Hippocampal formation (tissue), 2 donors: ENCODE measurements at places on chromosomes 12 and 14.

DNA sequence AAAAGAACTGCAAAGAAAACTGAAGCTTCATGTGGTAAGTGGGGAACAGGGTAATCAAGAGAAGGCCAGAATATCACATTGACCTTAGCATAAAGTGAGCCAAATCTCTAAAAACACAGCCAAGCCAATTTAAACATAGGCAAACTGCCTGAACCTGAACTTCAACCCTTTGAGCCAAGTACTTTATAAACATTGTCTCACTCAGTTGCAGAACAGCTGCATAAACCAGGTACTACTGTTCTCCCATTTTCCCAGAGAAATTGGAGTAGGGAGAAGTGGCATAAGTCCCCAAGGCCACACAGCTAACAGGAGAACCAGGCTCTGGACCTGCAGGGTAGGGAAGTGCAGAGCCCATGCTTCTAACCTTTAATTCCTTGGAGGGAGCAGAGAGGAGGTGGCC, 30.4 kb upstream of the FKBP4 start:
- no peak for DNase-seq

- no peak for DNase-seq
Observed at GRCh38 chr12:66453120-66453519, 150.8 kb downstream of the HELB start.

- DNase-seq = no peak
Observed at GRCh38 chr12:50695961-50696360, 67.9 kb upstream of the ATF1 start.

GRCh38 chr12:71166862-71167496, 9.2 kb upstream of the TSPAN8 start:
- DNase-seq = no peak

DNA sequence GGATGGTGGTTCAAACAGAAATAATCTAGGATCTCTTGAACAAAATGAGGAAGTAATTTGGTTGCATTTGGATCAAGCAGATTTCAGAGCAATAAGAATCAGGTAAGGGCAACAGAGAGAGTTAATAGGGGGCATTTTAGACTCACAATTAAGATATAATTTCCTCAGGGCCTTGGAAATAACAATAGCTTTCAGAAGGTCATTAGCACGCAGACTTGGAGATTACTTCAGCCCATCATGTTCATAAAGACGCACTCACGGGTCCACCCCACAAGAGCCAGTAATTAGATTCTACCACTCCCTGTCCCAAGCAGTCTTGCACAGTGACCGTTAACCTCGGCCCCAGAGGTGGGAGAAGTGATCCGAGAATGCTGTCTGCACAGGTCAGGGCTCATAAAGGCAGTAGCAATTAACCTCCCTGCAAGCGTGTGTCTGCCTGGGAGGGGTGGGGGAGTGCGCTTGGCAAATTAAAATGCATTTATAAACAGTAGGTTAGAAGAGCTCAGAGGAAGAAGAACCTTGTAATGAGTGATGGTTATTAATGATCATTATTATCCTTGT, 125.7 kb upstream of the CCDC196 start:
- DNase-seq = no peak

GRCh38 chr14:83969998-83970397, 1559.9 kb upstream of the FLRT2 start:
- DNase-seq = no peak

GRCh38 chr14:23601845-23602180, 23.2 kb upstream of the JPH4 start:
- no peak for DNase-seq

GRCh38 chr12:86138770-86139169, 117.4 kb downstream of the MGAT4C start:
- no peak for DNase-seq

- DNase-seq = no peak
Observed at GRCh38 chr14:59283361-59283760, 94.9 kb downstream of the DAAM1 start.

DNA sequence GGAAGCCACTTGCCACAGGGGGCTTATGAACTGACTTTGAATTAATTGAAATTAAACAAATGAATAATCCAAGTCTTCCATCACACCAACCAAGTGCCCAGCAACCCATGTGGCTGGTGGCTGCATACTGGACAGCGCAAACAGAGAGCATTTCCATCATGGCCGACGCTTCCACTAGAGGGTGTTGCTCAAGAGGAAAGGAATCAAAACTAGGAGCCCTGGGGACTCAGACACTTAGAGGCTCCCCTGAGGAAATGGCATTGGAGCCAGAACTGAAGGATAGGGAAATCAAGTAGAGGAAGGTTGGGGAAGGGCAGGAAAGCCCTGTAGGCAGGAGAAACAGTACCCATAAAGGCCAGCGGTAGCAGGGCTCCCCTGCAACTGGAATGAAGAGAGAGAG, 50.6 kb upstream of the NUAK1 start:
- DNase-seq = no peak

- no peak for DNase-seq
Observed at GRCh38 chr12:28219827-28220226, 29.6 kb downstream of the CCDC91 start.

DNA sequence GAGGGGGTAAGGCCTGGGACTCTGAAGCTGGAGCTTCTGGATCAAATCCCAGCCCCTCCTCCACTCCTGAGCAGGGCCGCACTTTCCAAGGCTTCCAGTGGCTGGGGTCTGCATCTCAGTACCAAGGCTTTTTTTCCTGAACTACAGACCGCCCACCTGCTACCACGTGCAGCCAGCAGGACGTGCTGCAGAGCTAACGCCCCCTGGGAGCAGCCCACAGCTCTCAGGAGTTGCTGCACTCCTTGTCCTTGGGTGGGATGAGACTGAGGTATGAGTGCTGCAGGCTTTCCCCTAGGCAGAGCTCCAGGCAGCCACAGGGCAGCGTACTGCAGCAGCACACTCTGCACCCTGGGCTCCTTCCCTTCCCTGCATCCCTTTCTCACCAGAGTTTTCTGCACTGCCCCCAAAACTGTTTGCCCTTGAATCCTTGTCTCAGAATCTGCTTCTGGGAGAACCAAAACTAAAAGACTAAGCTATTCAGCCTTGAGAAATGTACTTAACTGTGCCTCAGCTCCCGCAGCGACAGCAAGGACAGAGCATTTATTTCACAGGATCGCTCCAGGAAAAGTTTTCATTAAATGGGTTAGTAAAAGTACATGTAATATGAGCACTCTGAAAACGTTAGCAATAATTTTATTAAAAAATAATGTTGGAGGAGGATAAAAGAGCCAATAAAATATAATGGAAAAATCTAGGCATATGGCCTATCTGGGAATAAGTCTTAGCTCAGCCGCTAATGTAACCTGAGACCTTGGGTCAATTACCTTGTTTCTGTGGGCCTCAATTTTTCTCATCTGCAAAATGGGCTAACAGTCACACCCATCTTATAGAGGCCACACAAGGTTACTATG, 25.5 kb downstream of the RBM19 start:
- DNase-seq = no peak

GRCh38 chr12:45914090-45914489, 76.3 kb downstream of the SCAF11 start:
- DNase-seq = no peak

- DNase-seq = no peak
Observed at GRCh38 chr12:105569886-105570285, 239.4 kb downstream of the C12orf75 start.

GRCh38 chr12:12900786-12901157, 9.4 kb downstream of the GPRC5A start:
- no peak for DNase-seq

- DNase-seq = no peak
Observed at GRCh38 chr14:89415159-89415558, 1.9 kb downstream of the FOXN3 start.

GRCh38 chr12:63362166-63362565, 211.2 kb upstream of the AVPR1A start:
- no peak for DNase-seq

DNA sequence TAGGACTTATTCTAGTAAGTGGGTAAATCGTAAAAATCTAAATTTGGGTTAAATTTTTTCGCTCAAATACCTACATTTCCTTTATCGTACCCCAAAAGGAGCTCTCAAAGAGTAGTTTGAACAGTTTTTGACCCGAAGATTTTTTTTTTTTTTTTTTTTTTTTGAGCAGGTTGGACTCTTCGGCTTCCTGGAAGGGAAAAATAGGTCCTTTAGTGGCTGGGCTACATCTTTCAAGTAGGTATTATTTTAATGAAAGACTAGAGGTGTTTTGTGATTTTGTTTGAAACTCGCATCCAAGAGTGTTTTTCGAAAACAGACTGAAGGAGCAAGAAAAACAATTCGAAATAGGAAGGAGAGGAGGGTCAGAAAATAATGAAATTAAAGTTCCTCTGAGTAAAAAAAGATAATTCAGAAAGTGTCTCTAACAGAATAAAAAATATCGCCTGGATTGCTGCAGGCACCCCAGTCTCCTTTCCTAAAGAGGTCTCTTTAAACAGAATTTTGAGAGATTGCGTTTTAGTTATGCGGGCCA, 6.0 kb downstream of the CDKN1B start:
- DNase-seq = no peak

DNA sequence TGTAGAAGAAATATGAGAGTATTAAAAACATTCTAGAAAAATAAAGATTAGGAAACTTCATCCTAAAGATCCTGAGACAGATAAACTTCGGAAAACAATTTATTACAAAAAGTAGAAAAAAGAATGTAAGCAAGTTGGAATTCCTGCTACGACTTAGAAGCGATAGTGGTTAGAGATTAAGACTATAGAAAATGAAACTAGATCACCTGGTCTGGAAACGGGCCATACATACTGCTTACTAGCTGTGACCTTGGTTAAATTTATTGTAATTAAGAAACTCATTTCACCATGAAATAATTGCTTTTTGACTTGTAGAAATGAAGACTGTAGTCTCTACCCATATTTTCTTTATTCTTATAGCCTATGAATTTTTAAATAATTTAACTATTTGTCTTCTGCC, 614.1 kb downstream of the SLC16A7 start:
- DNase-seq = no peak

GRCh38 chr12:132056320-132056719, 87.8 kb downstream of the DDX51 start:
- no peak for DNase-seq

DNA sequence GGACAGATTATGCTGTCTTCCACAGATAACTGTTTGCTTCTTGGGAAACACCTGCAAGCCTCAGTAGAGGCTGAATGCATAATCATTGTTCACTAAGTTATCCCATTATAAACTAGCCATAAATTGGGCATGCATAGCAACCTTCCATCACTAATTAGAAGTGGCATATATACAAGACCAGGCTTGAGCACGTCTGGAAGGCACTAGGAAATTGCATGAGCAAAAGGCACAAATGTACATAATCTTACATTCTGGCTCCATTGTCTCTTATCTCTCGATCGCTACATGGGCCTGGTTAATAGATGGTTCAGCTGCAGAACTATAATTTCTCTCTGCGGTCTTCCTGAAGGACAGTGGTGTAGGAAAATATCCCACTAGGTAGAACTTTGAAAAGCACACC, 679.2 kb downstream of the RPL10L start:
- no peak for DNase-seq

- DNase-seq = peak; percentile 20
Observed at GRCh38 chr12:118103601-118104382, at the start of gene VSIG10. TSS of gene VSIG10 (minus strand) at chr12:118104011. CDS start at chr12:118103671, 340 bp downstream.

DNA sequence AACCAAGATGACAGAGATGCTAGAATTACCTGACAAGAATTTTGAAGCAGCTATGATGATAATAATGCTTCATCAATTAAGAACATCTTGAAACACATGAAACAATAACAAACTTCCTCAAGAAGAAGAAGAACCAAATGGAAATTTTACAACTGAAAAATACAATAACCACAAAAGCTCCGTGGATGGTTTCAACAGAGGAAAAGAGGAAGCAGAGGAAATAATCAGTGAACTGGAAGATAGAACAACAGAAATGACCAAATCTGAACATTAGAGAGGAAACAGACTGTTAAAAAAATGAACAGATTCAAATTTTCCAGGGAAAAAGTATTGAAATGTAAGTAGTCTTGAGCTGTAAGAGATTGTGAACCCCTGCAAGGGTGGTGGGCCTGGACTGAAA, 62.8 kb upstream of the SLC35F4 start:
- DNase-seq = no peak

DNA sequence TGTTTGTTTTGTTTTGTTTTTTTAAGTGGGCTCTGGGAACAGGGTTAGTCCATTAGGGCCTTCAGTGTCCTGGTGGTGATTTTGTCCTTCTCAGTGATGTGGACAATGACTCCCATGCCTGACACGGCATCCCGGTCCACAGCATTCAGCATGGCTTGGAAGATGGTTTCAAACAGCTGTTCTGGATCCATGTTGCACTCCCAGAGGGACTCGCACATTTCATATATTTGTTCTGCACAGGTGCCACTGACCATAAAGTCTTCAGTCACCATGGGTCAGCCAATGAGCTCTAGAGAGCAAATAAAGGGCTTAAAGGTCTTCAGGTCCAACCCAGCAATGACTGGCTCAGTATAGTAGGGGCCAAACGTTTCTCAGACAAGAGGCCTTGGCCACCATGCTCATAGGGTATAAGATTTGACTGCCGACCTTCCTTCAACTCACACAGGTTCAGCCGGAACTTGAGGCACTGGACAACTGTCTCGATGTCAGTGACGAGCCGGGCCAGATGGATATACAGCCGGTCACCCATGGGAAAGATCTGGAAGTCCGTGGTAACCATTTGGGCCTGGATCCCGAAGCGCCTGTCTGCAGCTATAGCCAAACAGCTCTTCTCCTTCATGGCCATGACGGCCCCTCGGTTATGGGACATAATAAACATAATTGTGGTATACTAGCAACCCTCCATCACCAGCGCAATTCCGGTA, 18.0 kb downstream of the OR10P1 start:
- DNase-seq = no peak

DNA sequence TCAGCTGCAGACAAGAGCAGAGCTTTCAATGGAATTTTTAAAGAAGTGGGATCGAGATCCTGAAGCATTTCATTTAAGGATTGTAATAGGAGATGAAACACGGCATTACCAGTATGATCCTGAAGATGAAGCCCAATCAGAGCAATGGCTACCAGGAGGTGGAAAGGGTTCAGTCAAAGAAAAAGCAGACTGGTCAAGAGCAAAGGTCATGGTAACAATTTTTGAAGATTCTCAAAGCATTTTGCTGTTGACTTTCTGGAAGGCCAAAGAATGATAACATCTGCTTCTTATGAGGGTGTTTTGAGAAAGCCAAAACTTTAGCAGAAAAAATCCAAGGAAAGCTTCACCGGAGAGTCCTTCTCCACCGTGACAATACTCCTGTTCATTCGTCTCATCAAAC, 204.3 kb upstream of the EEA1 start:
- no peak for DNase-seq
